ENCODE measurements at places on chromosomes 7 and 10. TPM values are rescaled to one million over a fixed set of nuclear protein-coding genes. Genes with fewer than 3 reads are reported as not detected.

DNA sequence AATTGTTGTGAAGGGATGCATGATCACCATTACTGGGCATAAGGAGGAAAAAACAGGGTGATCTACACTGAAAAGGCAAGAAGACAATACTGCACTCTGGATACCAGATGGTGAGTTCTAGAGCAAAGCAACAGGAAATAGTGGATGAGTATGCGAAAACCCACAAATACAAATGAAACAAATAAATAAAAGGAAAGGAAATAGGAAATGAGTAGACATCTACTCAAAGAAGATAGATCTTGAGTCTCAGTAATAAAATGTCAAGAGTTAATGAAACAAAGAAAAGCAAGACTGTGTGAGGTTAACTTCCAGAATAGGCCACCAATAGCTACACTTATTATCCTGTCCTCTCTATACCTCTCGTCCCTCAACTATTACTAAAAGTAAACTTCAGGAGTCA is 11.7 kb downstream of the ORC5 start:
- no peak for DNase-seq

DNA sequence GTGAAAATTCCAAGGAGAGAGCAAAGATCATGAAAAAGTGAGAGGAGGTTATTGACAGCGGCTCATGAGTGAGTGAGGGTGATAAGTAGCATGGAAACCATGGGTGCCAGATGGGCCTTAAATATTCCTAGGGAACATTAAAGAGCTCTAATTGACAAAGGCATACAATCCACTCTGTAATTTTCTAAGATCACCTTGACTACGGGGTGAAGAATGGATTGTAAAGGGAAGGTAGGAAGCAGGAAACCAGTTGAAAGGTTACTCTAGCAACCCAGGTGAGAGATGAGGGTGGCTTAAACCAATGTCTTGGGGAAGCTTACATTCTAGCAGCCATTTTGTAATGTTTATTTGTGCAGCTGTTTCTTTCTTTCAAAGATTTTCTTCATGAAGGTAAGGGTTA is 75.7 kb downstream of the RSU1 start:
- DNase-seq: no peak

Gene CFAP46
- total RNA-seq: 1.9 TPM

DNA sequence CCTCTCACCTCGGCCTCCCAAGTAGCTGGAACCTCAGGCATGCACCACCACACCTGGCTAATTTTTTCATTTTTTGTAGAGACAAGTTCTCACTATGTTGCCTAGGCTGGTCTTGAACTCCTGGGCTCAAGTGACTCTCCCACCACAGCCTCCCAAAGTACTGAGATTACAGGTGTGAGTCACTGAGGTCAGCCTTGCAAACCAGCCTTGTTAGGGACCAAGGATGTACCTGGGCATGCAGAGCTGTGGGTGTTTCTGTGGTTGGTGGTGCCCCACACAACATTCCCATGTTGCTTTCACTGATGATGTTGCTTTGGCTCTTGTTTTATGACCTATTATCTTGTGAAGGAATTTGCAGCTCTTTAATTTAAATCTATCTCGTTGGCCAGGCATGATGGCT is 54.8 kb downstream of the OTUD1 start:
- DNase-seq: no peak

DNA sequence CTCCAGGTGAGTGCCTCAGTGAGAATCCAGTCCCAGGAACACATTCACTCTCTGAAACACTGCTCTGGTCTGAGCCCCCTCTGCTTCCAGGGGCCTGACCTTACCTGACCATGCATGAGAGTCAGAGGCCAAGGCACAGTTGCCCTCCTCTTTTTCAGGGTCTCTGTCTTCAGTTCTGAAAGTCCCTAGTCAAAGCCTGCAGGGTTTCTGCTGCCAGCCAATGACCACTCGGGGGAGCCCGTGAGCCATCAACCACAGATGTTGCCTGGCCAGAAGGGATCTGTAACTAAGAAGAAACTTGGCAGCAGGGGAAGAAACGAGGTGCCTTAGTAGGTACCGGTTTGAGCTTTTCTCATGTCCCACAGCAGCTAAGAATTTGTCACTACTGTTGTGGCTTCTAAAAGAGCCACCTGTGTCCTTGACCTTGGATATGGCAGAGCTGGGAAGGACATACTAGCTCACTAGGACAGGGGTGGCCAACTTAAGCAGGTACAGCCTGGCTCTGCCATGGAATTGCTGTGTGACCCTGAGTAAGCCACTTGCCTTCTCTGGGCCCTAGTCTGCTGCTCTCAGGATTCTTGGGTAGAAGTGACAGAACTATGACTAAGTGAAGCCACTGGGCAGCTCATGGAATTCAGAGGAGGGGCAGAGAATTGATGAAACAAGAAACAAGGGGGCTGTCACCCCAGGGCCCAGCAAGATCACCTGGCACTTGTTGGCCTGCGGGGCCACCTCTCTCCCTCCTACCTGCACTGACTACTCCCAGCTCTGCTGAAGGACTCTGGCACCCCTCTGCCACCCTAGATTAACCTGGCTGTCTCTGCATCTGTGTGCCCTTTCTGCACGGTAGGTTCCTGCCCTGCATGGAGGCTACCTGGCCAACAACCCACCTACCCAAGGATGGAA is 83.8 kb upstream of the GPR26 start:
- peak; percentile 47 for DNase-seq

DNA sequence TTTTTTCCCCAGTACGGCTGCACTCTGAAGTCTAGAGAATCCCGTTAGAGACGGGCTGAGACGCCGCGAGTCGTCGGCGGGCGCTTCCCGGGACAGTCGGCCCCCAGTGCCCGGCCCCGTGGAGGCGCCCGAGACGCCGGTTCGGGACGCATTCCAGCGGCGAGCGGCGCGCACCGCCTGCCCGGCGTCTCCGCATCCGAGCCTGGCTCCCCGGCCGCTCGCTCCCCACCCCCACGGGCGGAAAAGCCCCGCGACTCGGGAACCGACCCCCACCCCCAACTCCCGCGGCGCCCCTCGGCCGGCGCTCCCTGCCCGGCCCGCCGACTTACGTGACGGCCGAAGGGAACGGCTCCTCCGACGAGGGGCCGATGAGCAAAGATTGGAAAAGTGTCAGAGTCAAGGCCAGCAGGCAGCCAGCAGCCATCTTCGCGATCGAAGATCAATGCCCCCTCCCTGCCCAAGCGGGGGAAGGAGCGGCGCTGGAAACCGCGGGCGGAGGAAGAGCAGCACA is 486 bp downstream of the CACNA2D1 start:
- peak; percentile 41 for DNase-seq
